GM18507 (cell line): ENCODE measurements at places on chromosomes 6 and 20.

GRCh38 chr20:47508278-47508677 is 6.6 kb downstream of the NCOA3 start:
- DNase-seq, result no peak

DNA sequence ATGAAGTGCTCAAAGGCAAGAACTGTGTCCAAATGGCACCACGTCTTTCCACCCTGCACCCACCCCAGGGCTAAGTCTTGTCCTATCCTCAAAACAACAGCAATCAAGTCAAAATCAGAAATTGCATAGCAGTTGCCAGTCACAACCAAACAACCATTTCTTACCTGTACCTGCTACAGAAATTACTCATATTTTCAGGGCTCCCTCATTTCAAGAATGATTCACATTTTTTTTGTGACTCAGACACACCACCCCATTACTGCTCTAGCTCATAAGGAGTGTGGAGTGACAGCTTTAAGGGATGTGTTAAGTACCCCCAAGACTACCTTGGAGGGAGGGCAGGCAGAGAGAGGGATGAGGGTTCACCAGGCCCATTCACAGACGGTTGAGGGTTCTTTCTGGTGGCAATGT is 111.7 kb downstream of the TRERF1 start:
- DNase-seq, result peak; percentile 33

DNA sequence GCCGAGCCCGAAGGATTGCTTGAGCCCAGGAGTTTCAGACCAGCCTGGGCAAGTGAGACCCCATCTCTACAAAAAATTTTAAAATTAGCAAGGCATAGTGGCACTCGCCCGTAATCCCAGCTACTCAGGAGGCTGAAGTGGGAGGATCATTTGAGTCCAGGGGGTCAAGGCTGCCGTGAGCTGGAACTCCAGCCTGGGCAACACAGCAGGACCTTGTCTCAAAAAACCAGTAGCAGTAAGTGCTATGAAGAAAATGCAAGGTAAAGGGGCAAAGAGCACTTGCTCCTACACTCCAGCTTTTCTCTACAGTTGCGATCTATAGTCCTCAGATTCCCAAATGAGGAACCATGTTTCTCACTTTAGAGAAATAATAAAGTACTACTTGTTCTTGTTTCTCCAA is 1.8 kb upstream of the DDX39B start:
- no peak for DNase-seq

DNA sequence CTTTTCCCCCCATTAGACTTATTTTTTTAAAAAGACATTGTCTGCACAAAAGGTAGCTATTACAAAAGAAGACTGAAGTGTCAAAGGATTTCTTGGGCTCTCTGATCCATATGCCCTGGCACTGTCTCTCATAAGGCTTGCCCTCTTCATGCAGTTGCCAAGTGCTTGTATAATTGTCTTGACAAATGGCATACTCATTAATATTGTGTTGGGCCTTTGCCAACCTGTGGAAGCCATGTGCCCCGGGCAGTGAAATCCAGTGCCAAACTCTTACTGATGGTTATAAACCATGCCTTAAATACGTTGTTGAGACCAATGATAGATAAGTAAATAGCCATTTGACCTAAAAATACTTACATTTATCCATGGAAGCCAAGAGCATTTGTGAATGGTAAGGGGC is 98.1 kb downstream of the FARS2 start:
- DNase-seq, result no peak

- no peak for DNase-seq
These were observed 185.7 kb downstream of the ASCC3 start for GRCh38 chr6:100695445-100695844.

- peak; percentile 46 for DNase-seq
These were observed 2.0 kb upstream of the SLC29A1 start for GRCh38 chr6:44221291-44221960.

GRCh38 chr20:62914436-62914835 is 11.9 kb downstream of the DIDO1 start:
- no peak for DNase-seq

DNA sequence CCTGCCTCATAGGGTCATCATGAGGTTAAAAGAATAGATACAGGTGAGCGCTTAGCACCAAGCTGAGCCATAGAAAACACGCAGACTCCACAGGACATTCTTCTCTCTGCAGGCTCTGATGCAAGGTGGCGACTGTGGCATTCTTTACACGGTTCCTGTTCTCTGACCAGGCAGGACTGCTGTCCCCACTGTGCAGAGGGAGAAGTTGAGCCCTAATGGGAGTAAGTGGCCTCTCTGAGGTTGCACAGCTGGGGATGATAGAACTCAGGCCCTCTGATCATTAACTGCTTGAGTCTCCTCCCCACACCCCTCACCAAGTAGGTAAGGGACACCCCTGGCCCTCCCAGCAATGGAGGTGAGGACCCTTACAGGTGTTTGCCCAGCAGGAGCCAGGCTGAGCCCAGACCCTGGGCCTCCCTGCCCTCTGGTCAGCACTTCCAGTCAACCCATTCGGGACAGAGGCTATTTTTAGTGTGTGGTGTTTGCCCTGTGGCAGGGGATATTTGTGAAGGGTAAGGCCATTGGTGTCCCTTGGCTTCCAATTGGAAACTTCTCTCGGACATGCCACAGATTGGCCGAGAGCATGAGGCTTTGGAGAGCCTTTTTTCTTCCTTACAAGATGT is 116.8 kb downstream of the VEGFA start:
- no peak for DNase-seq

- DNase-seq, result no peak
These were observed 273.0 kb upstream of the TAB2 start for GRCh38 chr6:149044528-149044927.

DNA sequence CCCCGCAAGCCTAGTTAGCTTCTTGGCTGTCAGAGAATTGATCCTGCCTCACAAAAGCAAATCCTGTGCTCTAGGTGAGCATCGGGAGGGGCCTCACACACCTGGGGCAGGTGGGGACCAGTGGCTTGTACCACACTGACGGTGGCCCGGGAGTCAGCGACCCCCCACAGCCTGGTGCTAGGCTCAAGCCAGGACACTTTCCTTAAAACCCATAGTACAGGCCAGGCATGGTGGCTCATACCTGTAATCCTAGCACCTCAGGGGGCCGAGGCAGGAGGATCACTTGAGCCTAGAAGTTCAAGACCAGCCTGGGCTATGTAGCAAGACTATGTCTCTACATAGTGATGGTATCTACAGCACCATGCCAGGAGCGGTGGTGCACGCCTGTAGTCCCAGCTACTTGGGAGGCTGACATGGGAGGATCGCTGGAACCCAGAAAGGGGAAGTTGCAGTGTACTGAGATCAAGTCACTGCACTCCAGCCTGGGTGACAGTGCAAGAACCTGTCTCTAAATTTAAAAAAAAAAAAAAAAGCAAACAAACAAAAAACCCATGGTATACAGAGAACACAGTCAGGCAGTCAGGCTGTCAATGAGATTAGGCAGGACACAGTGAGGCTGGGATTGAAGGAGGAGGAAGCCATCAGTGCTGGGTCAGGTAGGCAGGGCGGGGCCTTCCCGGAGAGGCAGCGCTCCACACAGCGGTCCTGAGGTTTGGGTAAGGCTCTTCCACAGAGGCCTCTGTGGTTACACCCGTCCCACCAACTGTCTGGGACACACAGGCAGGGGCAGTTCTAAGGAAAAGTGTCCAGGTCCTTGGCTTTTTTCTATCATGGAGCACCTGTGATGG is 41.3 kb downstream of the SYNJ2 start:
- no peak for DNase-seq

- DNase-seq, result no peak
These were observed 17.5 kb downstream of the KIF16B start for GRCh38 chr20:16555754-16556153.

DNA sequence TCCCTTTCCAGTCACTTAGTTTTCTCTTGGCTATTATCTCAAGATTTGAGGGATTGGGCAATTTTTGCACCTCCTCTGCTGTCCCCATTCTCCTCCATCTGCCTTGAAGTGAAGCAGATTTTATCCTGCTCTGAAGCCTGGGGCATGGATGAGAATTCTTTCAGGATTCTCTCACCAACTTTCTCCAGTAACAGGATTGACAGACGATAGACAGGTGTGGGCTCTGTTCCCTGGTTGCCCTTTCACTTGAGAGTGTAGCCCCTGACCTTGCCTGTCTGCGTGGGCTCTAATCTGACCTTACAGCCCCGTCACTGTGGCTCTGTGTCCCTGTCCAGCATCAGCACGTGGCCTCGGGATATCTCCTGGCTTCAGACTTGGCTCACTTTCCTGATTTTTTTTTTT is 27.1 kb downstream of the CDYL start:
- no peak for DNase-seq

GRCh38 chr6:89079511-89080234 is 878 bp upstream of the PNRC1 start:
- no peak for DNase-seq

GRCh38 chr6:6931071-6932025 is 176.4 kb upstream of the RREB1 start:
- no peak for DNase-seq

GRCh38 chr6:130600880-130601341 is 226.3 kb upstream of the SMLR1 start:
- no peak for DNase-seq

GRCh38 chr20:11267131-11267761 is 593.4 kb upstream of the JAG1 start:
- DNase-seq, result no peak

GRCh38 chr20:63628246-63628975 is 1.5 kb upstream of the GMEB2 start:
- DNase-seq, result no peak

DNA sequence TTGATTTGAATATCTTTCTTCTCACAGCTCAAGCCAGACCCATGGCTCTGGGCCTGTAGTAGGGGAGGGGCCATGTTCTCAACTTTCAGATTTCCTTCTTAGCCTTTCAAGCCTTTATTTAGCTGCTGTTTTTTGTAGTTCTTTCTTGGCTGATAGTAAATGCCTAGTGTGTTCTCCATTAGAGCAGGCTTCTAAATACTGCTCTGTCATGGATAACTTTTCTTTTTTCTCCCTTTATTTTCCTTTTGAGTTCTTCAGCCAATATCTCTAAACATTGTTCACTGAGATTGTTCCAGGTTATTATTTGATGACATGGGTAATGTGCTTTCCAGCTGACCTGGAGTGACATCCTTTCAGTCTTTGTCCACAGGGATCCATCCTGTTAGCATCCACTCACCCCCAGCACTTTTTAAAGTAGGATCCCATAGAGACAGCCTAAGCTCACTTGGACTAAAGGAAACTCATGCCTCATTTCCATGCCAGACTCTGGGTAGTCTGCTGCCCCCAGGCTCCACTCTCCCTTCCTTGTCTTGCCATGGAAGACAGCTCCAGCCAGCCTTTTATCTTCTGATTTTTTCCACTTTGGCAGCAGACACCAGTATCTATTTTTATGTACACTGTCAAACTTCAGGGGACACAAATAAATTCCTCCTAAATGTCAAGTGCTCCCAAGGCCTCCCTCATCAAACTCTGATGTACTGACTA is 645.6 kb downstream of the RNF144B start:
- DNase-seq, result no peak

DNA sequence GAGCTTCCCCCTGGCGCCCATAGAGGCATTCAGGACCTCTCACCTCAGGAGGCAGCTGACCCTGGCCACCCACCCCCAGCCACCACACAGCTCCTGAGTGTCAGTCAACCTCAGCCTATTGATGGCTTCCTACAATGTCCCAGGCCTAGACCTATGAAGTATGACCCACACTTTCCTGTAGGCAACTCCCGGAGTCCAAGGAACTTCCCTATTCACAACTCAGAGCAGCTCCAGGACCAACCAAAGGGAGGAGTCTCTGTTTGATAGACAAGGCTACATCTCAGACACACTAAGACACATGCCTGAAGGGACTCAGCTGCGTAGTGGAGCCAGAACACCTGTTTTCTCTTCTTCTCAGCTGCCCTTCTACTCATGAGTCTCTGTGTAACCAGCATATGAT is 169.1 kb downstream of the MAFB start:
- no peak for DNase-seq

GRCh38 chr6:26570027-26570809 is 26.5 kb upstream of the ABT1 start:
- no peak for DNase-seq

DNA sequence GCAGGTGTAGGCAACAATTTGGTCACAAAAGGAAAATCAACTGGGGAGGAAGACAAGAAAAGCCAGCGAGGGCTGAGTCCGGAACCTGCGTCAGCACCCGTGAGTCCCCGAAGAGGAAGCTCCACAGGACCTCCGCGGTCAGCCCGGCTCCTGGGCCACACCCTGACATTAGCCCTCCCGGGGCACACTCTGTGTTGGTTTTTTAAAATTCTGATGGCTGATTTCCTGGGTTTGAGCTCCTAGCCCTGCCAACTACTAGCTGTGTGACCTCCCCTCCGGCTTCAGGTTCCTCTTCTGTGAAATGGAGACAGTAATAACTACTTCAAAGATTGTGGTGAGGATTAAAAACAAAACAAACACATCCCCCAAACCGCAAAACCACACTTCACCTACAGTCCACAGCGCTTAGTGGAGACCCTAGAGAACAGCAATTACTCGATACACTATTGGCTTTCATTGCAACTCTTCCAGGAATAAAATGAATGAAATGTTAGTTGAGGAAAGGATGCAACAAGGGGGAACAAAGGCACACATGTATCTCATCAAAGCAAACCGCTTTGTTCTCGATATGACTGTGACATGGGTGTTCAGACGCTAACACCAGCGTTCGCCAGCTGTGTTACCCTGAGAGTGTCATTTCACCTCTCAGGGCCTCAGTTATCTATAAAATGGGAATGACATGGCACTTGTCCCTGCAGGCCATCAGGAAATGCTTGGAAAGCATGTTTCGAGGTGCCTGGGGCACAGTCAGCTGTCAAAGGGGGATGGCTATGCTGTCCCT is 985 bp downstream of the ZBP1 start:
- DNase-seq, result peak; percentile 61

DNA sequence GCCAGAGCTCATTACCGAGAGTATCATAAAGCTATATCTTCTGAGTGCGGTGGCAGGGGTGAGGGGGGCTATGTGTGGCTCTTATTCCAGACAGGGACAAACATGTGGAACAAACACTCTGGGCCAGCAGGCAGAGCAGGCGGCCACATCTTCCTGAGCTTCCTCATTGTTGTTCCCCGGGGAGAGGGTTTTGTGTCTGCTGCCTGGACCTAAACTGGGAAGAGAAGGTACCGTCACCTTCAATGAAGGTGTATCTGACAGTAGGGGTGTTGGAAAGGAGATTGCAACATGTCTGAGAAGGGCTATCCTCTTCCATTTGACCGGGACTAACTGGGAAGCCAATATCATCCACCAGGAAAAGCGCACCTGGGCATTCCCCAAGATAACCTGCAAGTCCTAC is 1.6 kb upstream of the TFAP2D start:
- no peak for DNase-seq

DNA sequence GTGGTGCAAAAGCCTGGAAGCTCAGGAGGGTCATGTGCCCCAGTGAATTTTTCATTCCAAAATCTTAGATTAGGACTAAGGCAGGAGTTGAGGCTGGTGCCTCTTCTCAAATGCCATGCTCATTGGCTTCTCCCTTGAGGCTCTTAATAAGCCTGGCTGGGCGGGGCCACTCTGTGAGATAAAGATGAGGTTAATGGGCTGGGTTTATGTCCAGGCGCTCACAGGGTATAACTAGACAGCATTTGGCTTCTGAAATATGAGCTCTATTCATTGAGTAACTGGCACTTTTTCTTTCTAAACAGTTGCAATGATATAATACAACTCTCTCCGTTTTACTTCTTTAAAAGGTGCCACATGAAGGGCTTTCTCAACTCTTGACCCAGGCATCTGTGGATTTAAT is 156.3 kb downstream of the SCML4 start:
- DNase-seq, result no peak
